ENCODE measurements at places on chromosomes 6 and 20.
A peak's percentile ranks its signal among the peaks of the same experiment; 100 is the strongest.

DNA sequence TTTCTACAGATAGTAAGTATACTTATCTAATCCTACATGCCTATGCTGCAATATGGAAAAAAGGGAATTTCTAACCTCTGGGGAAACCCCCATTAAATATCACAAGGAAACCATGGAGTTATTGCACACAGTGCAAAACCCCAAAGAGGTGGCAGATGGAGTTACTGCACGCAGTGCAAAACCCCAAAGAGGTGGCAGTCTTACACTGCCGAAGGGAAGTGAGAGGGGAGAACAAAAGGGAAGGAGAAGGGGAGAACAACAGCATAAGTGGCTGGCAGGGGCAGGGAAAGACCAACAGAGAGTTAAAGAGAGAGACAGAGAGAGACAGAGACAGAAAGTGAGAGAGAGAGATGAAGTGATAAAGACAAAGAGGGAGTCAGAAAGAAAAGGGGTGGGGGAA, 43.8 kb upstream of the EIF2S2 start:
- no peak for DNase-seq

- DNase-seq = no peak
Observed at GRCh38 chr6:128240024-128240428, 280.4 kb downstream of the PTPRK start.

DNA sequence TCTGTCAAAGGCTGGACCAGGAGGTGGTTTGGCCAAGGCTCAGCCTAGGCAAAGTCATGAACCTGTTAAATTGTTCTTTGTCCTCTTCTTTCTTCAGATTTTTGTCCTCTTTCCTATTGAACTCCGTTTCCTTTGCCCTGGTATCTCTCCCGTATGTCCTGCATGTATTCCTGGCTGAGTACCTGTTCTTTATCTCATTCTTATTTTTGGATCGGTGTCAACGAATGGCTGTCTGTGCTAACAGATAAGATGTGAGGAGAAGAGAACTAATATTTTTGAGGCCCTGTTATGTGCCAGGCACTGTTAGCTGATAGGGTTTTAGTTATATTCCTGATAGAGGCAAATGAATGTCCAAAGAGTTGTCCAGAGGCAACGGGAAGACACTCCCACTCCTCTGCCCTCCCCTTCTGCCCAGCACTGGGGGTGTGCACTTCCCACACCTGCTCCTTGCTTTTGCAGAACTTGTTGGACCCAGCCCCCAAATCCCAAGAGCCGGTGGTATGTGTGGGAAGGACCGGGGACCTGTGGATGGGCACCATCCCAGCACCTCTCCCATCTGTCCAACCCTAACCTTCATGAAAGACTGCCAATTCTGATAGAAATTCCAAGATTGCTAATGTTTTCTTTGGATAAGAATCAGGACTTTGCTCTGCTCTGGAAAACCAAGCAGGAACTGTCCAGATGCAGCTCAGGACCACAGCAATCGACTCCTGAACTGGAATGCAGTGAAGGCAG, 20.6 kb downstream of the MMP24OS start:
- no peak for DNase-seq

DNA sequence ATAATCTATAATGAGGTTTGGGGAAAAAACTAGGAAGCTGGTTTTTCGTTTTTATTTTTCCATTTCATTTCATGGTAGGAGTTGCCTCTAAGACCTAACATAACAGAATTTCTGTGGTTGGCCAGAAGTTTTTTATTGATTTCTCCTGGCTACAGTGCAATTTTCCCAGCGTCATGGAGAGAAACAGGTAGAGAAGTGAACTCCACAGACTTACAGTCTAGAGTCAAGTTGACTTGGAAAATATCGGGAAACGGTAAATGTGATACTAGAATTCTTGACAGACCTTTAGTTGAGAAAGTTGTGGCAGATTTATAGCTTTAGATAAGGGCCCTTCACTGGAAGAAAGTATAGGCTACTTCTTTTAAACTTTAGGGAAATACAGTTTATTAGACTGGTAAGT, 238.3 kb downstream of the DOK5 start:
- DNase-seq = no peak

GRCh38 chr6:97189767-97190166, 93.2 kb downstream of the MMS22L start:
- DNase-seq = peak; percentile 10

- no peak for DNase-seq
Observed at GRCh38 chr20:25259788-25260254, 11.9 kb downstream of the PYGB start.

DNA sequence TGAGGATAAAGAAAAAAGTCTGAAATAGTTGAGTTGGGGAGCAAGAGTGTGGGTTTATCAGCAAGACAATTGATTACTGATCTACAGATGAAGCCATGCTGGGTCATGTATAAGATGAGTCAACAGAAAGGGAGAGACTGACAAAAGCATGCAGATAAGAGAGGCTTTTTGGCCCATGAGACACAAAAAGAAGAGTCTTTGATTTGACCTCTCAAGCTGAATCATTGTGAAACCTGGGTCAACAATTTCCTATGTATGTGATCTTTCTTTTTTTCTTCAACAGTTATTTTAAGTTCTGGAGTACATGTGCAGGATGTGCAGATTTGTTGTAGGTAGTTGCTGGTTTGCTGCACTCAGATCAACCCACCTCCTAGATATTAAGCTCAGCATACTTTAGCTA, 15.9 kb downstream of the RIMS1 start:
- no peak for DNase-seq

GRCh38 chr20:9507544-9508239, 6.7 kb upstream of the LAMP5 start:
- no peak for DNase-seq

GRCh38 chr6:20757761-20758160, 223.5 kb downstream of the CDKAL1 start:
- peak; percentile 52 for DNase-seq

- peak; percentile 95 for DNase-seq
Observed at GRCh38 chr6:57313711-57314471, 3.5 kb upstream of the PRIM2 start.

DNA sequence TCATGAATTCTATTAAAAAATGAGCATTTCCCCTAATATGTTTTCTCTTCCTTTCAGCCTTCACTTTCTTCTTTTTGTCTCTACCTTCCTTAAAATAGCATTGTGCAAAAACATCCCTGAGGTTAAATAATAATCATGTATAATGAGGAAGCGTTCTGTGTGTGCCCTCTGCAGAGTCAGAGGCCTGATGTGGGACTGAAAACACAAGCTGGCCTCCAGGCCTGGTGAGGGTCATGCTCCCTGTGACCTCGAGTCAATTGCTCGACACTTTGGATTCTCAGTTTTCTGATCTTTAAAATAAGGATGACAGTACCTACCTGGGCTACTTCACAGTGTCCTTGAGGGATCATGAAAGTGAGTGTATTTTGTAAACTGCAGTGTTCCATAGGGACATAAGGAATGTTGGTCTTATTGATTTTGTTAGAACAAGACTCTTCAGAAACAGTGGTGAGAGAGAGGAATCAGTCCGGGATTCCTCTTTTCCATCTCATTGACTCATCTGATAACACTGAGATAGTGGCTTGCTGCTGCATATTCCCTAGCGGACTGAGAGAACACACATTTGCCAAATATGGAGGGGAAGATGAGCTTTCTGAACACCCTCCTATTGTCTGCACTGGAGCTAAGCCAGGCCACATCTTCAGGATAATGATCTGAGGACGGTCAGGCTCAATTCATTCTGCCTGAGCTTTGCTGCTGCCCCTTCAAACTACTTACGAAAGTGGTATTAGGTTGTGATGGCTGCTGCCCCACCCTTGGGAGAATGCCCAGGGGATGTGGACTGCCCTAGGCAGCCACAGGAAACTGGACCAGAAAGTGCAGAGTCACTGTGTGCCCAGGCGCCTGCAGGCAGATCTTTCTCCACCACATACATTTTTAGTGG, 39.6 kb upstream of the PDE7B start:
- peak; percentile 36 for DNase-seq

DNA sequence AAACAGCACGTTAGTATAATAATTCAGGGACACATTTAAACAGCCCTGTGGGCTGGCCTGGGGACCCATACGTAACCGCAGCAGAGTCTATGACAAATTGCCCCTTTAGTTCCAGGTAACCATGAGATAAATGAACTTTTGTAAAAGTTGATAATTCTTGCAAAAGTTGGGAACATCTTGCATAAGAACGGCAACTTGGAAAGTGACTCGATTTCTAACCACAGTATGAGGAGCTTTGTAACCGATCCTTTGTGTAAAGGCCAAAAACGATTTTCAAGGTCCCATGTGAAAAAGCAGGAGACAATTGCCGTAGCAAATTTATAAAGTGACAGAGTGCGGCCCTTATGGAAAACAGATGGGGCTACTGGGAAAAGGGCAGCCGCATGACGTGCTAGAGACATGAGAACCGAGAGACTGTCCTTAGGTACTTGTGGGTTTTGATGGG, 81.6 kb downstream of the PSMG4 start:
- no peak for DNase-seq

All from skeletal muscle cell (primary cell).